ENCODE measurements at places on chromosomes 7 and 10.

DNA sequence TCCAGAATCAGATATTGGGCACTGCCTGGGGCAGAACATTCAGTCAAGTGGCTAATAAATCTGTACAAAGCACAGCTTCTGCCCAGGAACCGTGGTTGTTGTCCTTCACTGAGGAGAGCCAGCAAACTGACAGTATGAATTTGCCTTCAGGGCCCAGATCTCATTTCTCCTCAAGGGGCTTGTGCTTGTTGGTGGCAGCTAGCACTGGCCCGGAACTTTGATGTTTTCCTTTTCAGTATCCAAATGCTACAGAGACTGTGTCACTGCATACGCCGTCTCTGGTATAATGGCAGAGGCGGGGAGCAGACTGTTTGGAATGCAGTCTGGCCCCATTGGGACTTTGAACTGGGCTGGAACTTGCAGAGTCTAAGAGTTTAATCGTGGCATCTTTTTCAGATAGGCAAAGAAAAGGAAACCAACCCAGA lies 30.4 kb upstream of the ADD3 start:
- DNase-seq, result no peak

- DNase-seq, result no peak
These were observed 79.2 kb downstream of the RBM20 start for GRCh38 chr10:110723224-110723891.

DNA sequence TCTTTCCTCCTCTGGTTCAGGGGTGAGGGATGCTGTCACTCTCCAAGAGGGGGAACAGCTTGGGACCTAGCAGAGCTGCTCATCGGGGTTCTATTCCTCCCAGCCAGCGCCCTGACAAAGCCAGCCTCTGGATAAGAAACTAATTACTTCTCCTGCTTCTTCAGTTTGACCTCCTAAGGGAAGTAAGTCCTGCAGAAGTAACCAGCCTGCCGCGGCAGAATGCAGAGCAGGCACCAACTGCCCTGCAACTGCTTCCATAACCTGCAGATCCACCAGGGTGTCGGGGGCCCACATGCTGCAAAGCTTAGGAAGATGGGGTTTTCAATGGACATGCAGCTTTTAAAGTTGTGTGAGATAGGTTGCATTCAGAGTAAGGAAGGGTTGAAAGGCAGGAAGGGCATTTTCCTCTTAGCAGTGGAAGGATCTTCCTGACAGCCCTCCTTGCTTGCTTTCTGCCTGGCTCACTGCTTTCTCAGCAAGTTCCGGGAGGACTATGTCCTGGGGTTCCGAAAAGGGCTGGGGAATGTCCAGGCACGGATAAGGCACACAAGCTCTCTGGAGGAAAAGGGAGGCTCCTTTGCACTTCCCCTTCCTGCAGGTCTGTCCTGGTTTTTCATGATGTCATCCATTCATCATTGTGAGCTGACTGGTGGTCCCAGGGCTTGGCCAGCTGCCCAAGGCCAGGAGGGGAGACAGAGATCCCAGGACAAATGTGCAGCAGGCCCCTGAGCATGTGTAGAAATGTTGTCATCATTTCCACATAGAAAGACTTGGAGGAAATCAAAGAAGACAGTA lies 24.3 kb upstream of the CALU start:
- no peak for DNase-seq

DNA sequence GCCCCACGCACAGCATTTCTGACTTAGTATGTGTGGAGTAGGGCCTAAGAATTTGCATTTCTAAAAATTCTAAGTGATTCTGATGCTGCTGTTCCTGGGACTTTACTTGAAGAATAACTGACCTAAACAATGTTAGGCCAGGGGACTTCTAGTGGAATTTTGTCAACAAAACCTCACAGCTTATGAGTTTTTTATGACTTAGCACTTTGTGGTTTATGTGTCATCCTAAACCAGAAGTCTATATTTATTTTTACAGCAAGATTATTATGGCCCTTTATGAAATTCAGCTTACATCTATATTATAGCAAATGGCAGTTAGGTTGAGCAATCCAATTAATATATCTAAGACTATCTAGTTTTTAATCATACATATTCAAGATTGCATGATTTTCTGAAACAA lies 24.6 kb upstream of the BET1 start:
- no peak for DNase-seq

DNA sequence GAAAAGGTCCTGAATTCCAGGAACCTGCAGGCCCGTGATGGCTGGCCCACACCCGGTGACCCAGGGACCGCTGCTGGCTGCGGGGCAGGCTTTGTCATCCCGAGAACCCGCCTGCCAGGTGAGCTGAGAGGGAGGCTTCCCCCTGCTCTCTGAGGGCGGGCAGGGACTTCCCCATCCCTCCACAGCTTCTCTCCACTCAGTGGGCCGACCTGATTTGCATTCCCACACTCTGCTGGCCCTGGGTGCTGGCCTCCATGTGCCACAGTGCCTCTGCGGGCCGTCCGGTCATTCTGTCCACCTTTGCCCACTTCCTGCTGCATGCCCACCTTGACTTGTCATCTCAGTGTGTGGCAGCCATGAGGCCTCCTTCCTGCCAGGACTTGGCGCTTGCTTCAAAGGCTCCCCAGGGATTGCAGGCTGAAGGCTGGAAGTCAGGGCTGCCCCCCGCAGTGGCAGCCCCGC lies 35.3 kb downstream of the PALD1 start:
- peak; percentile 69 for DNase-seq

DNA sequence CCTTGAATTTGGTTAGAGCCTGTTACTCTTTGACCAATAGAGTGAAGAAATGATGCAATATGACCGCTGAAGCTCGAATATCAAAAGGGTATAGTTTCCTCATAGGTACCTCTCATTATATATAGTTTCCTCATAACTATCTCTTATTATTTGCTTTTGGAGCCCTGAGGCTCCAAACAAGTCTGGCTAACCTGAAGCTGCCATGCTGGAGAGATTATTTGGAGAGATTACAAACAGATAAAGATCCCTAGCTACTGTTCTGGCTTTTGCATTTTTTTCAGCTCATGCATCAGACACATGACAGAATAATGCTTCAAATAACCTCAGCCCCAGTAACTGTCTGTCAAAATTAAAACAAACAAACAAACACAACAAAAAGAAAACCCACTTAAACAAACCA lies 65.4 kb upstream of the CHRM2 start:
- DNase-seq, result no peak

Measured in activated effector memory CD4-positive, alpha-beta T cell treated with anti-CD3 and anti-CD28 coated beads, Interleukin-2, amount 50 U/mL, for 16 hours (primary cell).